ENCODE measurements at places on chromosomes 12 and 14. TPM values are rescaled to one million over a fixed set of nuclear protein-coding genes. Genes with fewer than 3 reads are reported as not detected.

The PLEK2 gene
- 0.56 TPM for total RNA-seq

The BBOF1 gene
- total RNA-seq = 1.1 TPM

The ALG10 gene
- total RNA-seq = 16.5 TPM

The FGF23 gene
- total RNA-seq = not detected

The INSM2 gene
- not detected for total RNA-seq

The HOXC9 gene
- not detected for total RNA-seq

The TAS2R7 gene
- total RNA-seq = not detected

The ARHGDIB gene
- total RNA-seq = 1,194 TPM

The OAS3 gene
- total RNA-seq = 292 TPM

The DEPDC4 gene
- 1.9 TPM for total RNA-seq

The CPSF6 gene
- 92.9 TPM for total RNA-seq

The TAS2R31 gene
- total RNA-seq = 3.5 TPM

The GPR84 gene
- 2.4 TPM for total RNA-seq

The SYNDIG1L gene
- total RNA-seq = not detected

The SOAT2 gene
- total RNA-seq = not detected

The TAS2R13 gene
- total RNA-seq = 2.8 TPM

The CCDC184 gene
- total RNA-seq = 0.12 TPM

The BEST3 gene
- not detected for total RNA-seq

The ALDH6A1 gene
- 10.8 TPM for total RNA-seq

The C12orf60 gene
- 1.8 TPM for total RNA-seq

The GLIPR1L1 gene
- total RNA-seq = not detected

The NT5DC3 gene
- total RNA-seq = 5.6 TPM

The ITGB7 gene
- 751 TPM for total RNA-seq

The TAS2R14 gene
- 5.2 TPM for total RNA-seq

The FLRT2 gene
- total RNA-seq = not detected

The CCDC177 gene
- not detected for total RNA-seq

The NGB gene
- not detected for total RNA-seq

The COQ6 gene
- 17.7 TPM for total RNA-seq

The ZBTB25 gene
- total RNA-seq = 28.3 TPM

The PITPNM2 gene
- 17.5 TPM for total RNA-seq

The NID2 gene
- 0.61 TPM for total RNA-seq
